Fibroblast of skin of right quadriceps (primary cell): ENCODE measurements at places on chromosomes 2 and 18.

GRCh38 chr2:176187899-176188773, at the start of gene HOXD1:
Gene HOXD1 (plus strand): TSS chr2:176188668. CDS start chr2:176188802, 134 bp downstream.
- peak; percentile 39 for DNase-seq

DNA sequence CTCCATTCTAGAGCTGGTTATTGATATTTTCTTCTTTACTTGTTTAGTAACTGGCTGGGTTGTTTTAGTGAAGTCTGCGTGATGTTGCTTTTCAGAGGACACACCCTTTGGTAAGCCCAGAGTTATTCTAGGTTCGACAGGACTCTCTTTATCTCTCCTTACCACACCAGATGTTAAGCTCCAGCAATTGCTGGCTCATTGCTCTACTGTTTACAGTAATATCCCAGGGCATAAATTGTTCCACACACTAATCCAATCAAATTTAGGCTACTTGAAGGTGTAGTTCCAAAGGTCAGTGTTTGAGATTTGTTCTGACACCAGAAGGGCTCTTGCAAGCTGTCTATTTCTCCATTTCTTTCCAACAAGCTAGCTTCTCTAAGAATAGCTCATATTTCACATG, 506.6 kb downstream of the NR4A2 start:
- no peak for DNase-seq

GRCh38 chr2:238974081-238974480, 126.2 kb downstream of the TWIST2 start:
- DNase-seq = peak; percentile 47

- DNase-seq = no peak
Observed at GRCh38 chr2:134148172-134148571, 105.7 kb upstream of the MGAT5 start.

DNA sequence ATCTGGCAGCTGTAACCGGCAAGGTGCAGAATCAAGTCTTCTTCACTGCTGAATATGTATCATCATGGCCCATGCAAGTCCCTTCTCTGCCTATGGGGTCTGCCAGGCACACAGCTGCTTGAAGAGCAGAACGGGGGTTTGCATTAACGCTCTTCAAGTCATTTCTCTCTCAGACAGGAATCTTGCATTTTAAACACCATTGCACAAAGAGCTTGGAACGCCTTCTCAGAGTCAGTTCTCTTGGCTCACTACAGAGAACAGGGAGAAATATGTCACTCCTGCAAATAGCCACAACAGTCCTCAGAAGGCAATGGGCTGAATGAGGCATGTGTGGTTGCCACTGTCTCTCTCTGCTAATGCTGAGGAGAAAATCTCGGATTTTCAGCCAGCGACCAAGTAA, 2173.5 kb upstream of the PIK3C3 start:
- DNase-seq = no peak

GRCh38 chr2:197866455-197866854, 62.1 kb downstream of the PLCL1 start:
- DNase-seq = no peak

GRCh38 chr2:105873281-105873680, 128.6 kb downstream of the NCK2 start:
- DNase-seq = no peak

DNA sequence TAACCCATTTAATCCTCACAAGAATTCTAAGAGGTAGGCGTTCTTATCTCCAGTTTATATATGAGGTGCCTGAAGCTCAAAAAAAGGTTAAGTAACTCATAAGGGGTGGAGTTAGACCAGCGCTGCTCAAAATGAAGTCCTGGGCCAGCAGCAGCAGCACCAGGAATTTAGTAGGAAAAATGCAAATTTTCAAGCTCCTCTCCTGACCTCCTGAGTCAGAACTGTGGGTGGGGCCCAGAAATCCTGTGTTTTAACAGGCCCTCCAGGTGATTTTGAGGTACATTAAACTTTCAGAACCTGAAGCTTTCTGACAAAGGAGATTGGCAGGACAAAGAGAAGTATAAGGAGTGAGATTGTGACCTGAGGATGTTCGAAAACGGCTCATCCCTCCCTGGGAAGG, 66.0 kb upstream of the CCDC85A start:
- DNase-seq = no peak

DNA sequence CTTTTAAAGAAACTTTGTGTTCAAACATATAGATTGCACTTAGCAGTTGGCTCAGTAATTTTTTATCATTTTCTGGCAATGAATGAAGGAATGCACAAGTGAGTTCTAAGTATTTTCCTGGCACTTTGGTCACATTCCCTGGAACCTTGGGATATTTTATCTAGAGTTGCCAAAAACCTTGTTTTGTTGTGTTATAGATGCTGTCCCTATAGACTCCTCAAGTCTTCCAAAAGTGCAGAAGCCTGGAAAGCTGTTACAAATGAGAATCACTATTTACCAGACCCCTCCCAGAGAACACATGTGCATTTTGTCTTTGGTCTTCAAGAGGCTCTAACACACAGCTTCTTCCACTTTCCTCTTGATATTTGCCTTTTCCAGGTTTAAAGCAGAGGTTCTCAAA, 108.3 kb downstream of the RND3 start:
- no peak for DNase-seq
